Activated CD8-positive, alpha-beta memory T cell treated with anti-CD3 and anti-CD28 coated beads, Interleukin-2, amount 10 ng/mL, durations not matched to agents 7 days and 5 days (primary cell): ENCODE measurements at places on chromosomes 12 and 14. TPM values are rescaled to one million over a fixed set of nuclear protein-coding genes. Genes with fewer than 3 reads are reported as not detected.

The LTA4H gene
- 52.9 TPM for total RNA-seq

DNA sequence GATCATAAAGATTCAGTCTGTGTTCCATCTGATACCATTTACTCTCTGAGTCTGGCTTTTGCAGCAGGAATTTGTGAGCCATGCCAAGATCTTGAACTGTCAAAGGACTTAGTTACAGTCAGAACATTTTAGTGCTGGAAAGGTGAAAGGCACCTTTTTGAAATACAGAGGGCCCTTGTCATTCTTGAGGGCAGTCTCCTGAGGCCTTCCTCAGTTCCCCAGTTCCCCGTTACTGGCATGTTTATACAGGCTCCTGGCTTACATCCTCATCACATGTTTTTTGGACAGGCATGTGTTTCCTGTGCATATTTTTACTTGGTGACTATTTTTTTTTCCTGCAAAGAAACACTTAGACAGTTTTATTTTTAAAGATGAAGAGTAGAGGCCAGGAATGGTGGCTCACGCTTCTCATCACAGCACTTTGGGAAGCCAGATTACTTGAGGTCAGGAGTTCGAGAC, 21.0 kb downstream of the CFAP54 start:
- no peaks in the 10 kb centered on the region for H3K27me3 ChIP-seq
- no peak overlapping the region for H3K27ac ChIP-seq
- H3K36me3 ChIP-seq = no peaks in the 10 kb centered on the region
- no peak for DNase-seq

The ACOT6 gene
- total RNA-seq = not detected

The PTGDR gene
- 1.7 TPM for total RNA-seq

DNA sequence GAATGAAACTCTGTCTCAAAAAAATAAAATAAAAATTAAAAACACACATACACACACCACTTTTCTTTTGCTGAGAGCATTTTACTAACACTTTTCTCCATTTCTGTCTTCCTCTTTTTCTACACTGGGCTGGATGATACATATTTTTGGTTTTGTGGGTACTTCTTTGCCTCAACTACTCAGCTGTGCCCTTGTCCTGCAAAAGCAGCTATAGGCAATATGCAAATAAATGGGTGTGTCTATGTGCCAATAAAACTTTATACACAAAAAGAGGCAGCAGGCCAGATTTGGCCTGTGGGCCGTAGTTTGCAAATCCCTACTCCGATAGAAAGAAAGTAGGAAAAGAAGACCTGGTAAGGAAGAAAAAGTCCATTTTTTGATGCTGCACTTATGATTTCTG, 6.5 kb downstream of the CLMN start:
- H3K27me3 ChIP-seq = peaks cover 35% of the 10 kb centered on the region
- H3K36me3 ChIP-seq = no peaks in the 10 kb centered on the region
- DNase-seq = no peak
- no peak overlapping the region for H3K27ac ChIP-seq
- H3K4me3 ChIP-seq = no peak overlapping the region

- H3K4me3 ChIP-seq = no peak overlapping the region
- H3K27ac ChIP-seq = no peak overlapping the region
- H3K4me1 ChIP-seq = no peaks in the 10 kb centered on the region
- H3K27me3 ChIP-seq = no peaks in the 10 kb centered on the region
- no peaks in the 10 kb centered on the region for H3K36me3 ChIP-seq
These were observed 90.1 kb upstream of the FOXG1 start for GRCh38 chr14:28676479-28676878.

DNA sequence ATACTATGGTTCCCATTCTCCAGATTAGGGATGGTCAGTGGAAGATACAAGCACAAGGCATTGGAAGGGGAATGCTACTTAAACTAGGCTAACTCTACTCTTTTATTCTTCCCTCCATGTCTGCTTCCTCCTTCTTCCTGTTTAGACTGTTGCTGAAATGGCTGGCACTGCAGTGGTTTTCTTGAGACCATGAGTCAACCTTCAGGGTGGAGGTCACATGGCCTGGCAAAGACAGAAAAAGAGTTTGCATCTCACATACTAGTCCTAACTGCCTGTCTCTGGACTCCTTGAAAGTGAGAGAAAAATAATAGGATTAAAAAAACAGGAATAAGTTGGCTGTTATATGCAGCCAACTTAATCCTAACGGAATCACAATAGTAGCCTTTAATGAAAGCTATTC, 37.0 kb downstream of the ALDH1L2 start:
- no peak overlapping the region for H3K4me3 ChIP-seq
- no peak for DNase-seq
- no peaks in the 10 kb centered on the region for H3K36me3 ChIP-seq
- no peaks in the 10 kb centered on the region for H3K4me1 ChIP-seq

DNA sequence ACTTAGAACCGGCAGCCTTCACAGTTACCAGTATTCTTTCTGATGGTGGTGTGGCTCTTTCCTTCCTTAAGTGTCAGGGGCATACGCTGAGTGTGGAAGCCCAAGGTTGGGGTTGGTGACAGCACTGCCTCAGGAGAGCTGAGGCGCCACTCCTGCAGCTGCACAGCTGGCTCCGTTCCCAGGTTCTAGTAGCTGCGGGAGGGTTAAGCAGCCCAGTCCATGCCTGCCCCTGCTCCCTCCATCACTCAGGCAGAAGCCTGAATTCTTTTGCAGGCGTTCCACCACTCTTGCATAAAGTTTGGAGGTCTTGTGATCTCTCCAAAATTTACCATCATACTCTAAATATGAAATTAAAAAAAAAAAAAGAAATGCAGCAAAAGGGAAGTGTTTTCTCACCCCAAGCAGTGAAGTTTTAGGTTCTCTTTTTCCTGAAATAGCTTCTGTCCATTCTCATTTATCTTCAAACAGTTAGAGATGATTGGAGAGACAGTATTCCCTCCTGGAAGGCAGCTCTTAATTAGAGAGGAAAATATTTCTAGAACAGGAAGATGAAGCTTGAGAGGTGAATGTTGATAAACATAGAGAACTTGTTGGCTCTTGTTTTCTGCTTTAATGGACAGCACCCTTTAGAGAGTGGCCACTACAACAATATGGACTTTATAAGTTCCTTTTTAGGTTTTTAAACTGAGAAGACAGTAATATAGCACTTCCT, 136.1 kb downstream of the FGD4 start:
- no peak for DNase-seq
- no peak overlapping the region for H3K27ac ChIP-seq
- peaks cover 25% of the 10 kb centered on the region for H3K27me3 ChIP-seq
- peaks cover 3% of the 10 kb centered on the region for H3K4me1 ChIP-seq

The TAS2R14 gene
- 1.8 TPM for total RNA-seq

The OR4E2 gene
- not detected for total RNA-seq

DNA sequence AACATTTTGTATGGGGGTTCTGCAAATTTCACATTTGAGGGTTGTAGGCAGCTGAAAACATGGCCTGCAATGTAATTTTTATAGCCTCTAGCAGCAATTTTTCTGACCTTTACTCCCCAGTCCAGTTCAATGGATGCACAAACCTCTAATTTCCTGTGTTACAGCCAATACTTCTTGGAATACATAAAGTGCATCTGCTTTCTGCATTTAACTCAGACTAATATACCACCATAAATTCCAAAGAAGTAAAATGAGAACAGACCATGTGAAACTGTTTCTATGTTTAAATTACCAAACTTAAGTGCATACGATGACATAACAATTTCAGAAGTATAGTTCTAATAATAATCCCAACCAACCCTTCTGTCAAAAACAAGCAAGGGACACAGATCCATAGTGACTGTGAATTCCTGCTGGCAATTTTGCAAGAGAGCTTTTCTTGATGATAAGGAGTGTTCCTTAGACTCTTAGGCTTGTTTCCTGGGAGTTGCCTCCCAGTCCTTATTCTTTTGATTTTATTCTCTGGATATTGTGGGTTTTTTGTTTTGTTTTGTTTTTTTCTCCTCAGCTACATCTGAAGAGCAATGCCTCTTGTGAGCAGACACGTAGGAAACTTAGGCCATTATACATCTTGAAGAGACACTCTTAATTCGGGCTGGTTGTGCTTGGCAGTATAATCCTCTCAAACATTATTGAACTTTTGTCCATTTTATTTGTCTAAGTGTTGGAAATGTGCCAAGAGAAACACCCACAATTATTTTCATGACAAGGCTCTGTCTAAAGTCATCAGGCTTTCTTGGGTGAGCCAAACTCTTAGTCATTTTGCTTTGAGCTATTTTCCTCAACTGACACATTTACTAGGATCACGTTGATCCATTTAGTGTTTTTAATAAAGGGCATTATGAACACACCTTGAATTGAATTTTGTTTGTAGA, 51.3 kb upstream of the RERGL start:
- DNase-seq = no peak
- no peak overlapping the region for H3K4me3 ChIP-seq
- H3K36me3 ChIP-seq = no peaks in the 10 kb centered on the region
- no peaks in the 10 kb centered on the region for H3K4me1 ChIP-seq
- peaks cover 2% of the 10 kb centered on the region for H3K27me3 ChIP-seq

DNA sequence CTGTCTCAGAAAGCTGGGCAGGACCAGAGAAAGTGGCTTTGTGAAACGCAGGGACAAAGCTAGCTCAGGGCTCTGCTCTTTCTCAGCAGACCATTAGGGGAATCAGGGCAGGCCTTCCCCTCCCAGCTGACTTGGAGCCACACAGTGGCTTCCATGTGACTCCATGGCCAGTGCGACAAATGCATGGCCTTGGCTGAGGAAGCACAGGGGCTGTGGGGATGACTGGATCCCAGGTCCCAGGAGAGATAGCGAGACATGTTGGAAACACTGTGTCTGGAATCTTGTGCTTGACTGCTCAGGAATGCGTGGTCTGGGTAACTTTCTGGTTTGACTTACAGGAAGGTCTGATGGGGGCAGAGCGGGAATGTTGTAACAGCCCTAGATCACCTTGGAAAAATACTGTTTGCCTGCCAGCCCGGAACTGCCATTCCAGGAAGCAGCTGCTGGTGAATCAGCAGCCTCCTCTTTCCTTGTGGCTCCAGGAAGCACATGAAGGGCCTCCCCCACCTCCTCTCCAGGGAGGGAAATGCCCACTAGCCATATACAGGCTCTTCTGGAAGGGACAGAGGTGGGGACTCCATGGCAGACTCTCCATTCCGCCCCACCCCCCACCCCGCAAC, 133.5 kb upstream of the HIF1A start:
- peaks cover 13% of the 10 kb centered on the region for H3K36me3 ChIP-seq
- H3K27ac ChIP-seq = no peak overlapping the region
- no peak overlapping the region for H3K4me3 ChIP-seq
- peaks cover 52% of the 10 kb centered on the region for H3K4me1 ChIP-seq
- H3K27me3 ChIP-seq = no peaks in the 10 kb centered on the region

DNA sequence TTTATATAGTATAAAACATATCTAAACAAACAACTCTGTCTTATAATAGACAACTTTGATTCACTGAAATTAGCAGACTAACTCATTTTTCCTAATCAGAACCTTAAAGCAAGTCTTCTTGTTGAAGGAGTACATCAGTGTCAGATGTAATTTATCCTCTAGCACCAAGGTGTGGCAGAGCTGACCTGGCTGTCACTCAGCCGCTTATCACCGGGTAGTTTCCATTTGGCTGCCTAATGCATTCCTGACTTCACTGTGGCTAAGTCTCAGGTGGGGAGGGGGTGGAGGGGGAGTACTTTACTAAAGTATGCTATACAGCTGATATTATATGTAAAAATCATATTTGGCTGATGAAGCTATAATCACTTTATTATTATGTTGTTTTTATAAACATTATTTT, 339.9 kb upstream of the RGS6 start:
- peaks cover 16% of the 10 kb centered on the region for H3K36me3 ChIP-seq
- peak overlapping the region; percentile 15 for H3K4me3 ChIP-seq
- peak overlapping the region; percentile 76 for H3K27ac ChIP-seq
- no peak for DNase-seq

The ADAMTS20 gene
- not detected for total RNA-seq

The ZNF26 gene
- total RNA-seq = 14.6 TPM

- H3K27me3 ChIP-seq = peaks cover 49% of the 10 kb centered on the region
- no peak overlapping the region for H3K4me3 ChIP-seq
- H3K27ac ChIP-seq = no peak overlapping the region
- no peak for DNase-seq
These were observed 3.6 kb upstream of the TESC start for GRCh38 chr12:117102800-117103181.

GRCh38 chr14:68359837-68360552, 432.9 kb downstream of the ZFP36L1 start:
- no peaks in the 10 kb centered on the region for H3K36me3 ChIP-seq
- no peaks in the 10 kb centered on the region for H3K27me3 ChIP-seq
- no peak overlapping the region for H3K27ac ChIP-seq
- no peak for DNase-seq
- H3K4me3 ChIP-seq = no peak overlapping the region

DNA sequence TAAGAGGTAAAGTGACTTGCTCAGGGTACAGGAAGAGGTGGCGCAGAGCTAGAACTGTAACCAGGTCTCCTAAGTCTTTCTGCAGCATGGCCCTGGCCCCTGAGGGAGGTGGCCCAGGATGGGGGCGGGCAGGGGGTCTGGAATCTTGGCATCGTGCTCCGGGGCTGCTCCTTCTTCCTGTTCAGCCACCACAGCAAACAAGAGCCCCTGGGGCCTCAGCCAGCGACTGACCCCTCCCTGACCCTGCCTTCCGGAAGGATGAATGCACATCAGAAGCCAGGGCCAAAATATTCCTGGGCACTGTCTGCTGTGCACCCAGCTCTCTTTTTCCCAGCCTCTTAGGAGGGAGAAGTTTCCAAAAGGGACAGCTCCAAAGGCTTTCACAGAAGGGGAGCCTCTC, 242.8 kb downstream of the DPF3 start:
- no peak overlapping the region for H3K27ac ChIP-seq
- no peaks in the 10 kb centered on the region for H3K36me3 ChIP-seq
- DNase-seq = peak; percentile 14
- H3K4me3 ChIP-seq = no peak overlapping the region
- H3K27me3 ChIP-seq = peaks cover 34% of the 10 kb centered on the region
- no peaks in the 10 kb centered on the region for H3K4me1 ChIP-seq
